Activated CD4-positive, alpha-beta T cell treated with anti-CD3 and anti-CD28 coated beads, Interleukin-2, amount 10 ng/mL, durations not matched to agents 7 days and 5 days (primary cell): ENCODE measurements at places on chromosomes 6 and 20. TPM values are rescaled to one million over a fixed set of nuclear protein-coding genes. Genes with fewer than 3 reads are reported as not detected.

The ZBTB46 gene
- not detected for total RNA-seq

The GPR63 gene
- total RNA-seq, result 2.9 TPM

The OR14J1 gene
- total RNA-seq, result not detected

The TMEM200A gene
- total RNA-seq, result 3.1 TPM

The RXRB gene
- total RNA-seq, result 45.0 TPM

The SGK1 gene
- total RNA-seq, result 12.8 TPM

The ABT1 gene
- total RNA-seq, result 27.4 TPM

The TNFRSF6B gene
- 1.0 TPM for total RNA-seq

The GPLD1 gene
- 0.10 TPM for total RNA-seq

The HCK gene
- total RNA-seq, result not detected

The RHAG gene
- total RNA-seq, result not detected

The HLA-DQB1 gene
- total RNA-seq, result 24.1 TPM

The MRAP2 gene
- total RNA-seq, result not detected

The BPIFA1 gene
- total RNA-seq, result not detected

The SRPK1 gene
- 65.9 TPM for total RNA-seq

The SPATA2 gene
- total RNA-seq, result 8.2 TPM

The PARD6B gene
- total RNA-seq, result 4.4 TPM

The SLC22A7 gene
- total RNA-seq, result not detected

The ABRACL gene
- total RNA-seq, result 132 TPM

The MICA gene
- total RNA-seq, result 10.5 TPM

The HLA-DRA gene
- 73.7 TPM for total RNA-seq

The BCAS1 gene
- total RNA-seq, result not detected
